ENCODE measurements at places on chromosomes 3 and 15.

GRCh38 chr15:70795311-70795665 lies 31.9 kb upstream of the UACA start:
- peak; percentile 97 for DNase-seq

GRCh38 chr15:67303490-67304363 lies 49.1 kb downstream of the IQCH start:
- DNase-seq = peak; percentile 47

DNA sequence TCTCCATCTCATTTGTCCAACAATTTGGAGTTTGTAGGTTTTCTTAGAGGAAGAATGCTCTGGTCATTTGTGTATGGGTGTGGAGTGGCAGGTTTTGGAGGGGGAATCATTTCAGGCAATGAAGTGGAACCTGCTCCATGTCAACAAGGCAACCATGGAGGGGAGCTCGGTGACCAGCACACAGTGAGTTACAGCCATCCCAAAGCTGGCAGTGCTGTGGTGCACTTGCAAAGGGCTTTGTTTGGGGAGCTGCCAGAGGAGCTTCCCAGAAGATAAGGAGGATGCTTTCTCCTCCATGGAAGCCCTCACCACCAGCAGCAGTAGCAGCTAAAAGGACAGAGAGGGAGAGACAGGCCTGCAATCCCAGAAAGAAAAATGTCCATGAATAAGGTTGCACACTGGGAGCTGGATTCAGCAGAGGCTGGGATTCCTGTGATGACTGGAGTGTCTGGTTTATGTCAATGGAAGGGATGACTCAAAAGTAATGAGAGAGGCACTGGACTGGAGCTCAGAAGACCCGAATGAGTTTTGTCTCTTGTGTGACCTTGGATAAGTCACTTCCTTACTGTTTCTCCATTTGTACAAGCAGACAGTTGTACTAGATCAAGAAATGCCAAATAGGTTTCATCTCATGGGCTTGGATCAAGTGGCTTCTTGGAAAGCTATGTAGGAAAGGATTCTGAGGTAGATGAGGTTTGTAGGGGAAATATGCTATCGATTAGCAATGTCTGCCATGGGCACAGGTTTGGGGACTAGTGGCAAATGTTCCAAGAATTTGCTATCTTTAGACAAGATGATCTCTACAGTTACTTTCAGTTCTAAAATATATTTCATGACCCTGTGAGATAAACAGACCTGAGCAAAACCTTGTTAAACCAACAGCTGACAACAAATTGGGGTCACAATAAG lies 27.2 kb upstream of the UBE2Q2 start:
- DNase-seq = no peak

DNA sequence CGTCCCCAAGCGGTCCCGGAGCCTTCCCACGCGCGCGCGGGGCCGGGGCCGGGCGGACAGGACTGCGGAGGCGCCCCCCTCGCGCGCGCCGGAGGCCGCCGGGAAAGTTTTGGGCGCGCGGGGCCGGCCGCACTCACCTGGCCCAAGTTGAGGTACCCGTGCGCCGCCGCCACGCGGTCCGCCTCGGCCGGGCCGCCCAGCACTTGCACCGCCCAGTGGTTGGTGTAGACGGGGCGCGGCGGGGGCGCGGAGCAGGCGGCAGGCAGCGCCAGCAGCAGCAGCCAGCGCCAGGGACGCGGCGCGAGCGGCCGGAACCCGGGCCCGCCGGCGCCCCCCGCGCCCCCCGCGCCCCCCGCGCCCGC lies 289 bp downstream of the PCSK6 start:
- DNase-seq = peak; percentile 17
